T-helper 22 cell (primary cell): ENCODE measurements at places on chromosomes 11 and 22.

- no peak for DNase-seq
Observed at GRCh38 chr22:20430101-20430719, 7.4 kb downstream of the SCARF2 start.

GRCh38 chr11:60375316-60375715 is 3.0 kb upstream of the MS4A7 start:
- no peak for DNase-seq

DNA sequence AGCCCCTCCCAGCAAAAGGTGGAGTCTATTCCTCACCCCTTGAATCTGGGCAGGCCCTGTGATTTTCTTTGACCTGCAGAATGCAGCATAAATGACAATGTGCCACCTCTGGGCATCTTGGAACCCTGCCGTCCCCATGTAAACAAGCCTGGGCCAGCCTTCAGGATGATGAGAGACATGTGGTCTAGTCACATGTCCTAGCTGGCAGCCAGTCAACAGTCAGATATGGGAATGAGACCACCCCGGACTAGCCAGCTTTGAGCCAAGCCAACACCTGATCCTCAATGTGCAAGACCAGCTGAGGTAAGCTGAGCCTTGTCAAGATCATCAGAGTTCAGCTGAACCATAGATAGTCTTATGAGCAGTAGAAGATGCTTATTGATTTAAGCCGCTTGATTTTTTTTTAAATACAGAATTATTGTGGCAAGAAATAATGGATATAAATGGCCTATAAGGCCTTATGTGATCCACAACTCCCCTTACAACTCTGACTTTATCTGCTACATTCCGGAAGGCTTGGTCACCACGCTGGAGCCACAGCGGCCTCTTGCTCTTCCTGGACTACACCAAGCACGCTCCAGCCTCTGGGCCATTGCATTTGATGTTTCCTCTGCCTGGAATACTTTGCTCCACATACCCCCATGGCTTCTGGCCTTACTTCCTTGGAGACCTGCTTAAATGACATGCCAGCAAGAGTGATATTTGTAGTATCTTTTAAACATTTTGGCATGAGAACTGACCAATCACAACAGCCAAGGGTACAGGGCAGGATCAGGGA is 225.9 kb upstream of the SESN3 start:
- no peak for DNase-seq

- no peak for DNase-seq
Observed at GRCh38 chr22:28999510-28999909, 62.1 kb downstream of the C22orf31 start.

- DNase-seq = no peak
Observed at GRCh38 chr11:71499125-71499524, 27.9 kb upstream of the KRTAP5-7 start.
